ENCODE measurements at places on chromosomes 1 and 21.

DNA sequence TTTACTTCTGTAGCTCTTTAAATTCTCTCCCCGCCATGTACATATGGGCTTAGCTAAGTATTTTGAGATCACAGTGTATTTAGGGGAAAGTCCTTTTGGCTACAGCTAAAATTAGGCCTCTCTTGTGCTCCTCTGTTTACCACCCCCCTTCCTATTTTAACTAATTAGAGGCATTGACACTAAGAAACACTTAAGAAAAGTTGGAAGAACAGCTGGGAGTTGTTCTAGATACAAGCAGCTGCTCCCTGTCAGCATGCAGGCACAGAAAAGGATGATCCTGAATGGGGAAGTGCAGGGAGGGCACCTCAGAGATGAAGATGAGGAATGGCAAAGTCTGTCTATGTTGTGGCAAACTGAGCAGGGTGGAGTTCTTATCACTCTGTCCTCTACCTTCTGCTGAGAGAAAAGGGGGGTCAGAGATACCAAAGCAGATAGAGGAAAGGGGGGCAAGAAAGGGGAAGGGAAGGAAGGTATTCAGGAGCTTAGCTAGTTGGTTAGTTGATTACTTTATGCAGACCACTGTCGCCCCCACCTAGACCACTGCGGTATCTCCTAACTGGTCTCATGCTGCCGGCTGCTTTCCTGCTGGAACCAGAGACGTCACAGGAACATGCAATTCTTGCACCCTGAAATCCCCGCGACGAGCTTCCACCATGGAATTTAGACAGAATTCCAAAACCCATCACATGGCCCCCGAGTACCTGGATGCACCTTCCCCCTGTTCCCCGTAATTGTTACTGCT lies 82.4 kb upstream of the HOOK1 start:
- DNase-seq = no peak

DNA sequence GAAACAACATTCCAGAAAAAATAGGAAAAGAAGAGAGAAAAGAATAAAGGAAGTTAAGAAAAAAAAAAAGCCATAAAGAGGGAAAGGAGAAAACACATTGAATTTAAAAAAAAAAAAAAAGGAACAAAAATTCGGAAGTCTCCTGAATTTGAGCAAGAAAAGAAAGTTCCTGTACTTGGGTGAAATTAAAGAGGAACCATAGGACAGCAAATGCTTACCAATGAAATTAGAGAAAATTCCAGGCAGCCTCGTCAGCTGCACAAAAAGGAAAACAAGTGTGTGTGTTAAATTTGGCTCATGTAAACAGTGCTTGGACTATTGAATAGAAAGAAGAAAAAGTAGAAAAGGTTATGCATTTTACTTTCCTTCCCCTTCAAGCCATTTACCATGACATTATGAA lies 4.9 kb downstream of the IL12RB2 start:
- no peak for DNase-seq

- no peak for DNase-seq
Observed at GRCh38 chr21:18350216-18350615, 53.4 kb downstream of the TMPRSS15 start.

- DNase-seq = no peak
Observed at GRCh38 chr1:168141871-168142385, 5.2 kb upstream of the GPR161 start.

GRCh38 chr1:42952303-42953001 lies 6.2 kb downstream of the SLC2A1 start:
- no peak for DNase-seq

- no peak for DNase-seq
Observed at GRCh38 chr21:26550326-26550725, 22.8 kb downstream of the CYYR1 start.

- no peak for DNase-seq
Observed at GRCh38 chr1:19087017-19087736, 122.9 kb downstream of the UBR4 start.

GRCh38 chr1:10604966-10605365 lies 130.2 kb downstream of the PEX14 start:
- no peak for DNase-seq

DNA sequence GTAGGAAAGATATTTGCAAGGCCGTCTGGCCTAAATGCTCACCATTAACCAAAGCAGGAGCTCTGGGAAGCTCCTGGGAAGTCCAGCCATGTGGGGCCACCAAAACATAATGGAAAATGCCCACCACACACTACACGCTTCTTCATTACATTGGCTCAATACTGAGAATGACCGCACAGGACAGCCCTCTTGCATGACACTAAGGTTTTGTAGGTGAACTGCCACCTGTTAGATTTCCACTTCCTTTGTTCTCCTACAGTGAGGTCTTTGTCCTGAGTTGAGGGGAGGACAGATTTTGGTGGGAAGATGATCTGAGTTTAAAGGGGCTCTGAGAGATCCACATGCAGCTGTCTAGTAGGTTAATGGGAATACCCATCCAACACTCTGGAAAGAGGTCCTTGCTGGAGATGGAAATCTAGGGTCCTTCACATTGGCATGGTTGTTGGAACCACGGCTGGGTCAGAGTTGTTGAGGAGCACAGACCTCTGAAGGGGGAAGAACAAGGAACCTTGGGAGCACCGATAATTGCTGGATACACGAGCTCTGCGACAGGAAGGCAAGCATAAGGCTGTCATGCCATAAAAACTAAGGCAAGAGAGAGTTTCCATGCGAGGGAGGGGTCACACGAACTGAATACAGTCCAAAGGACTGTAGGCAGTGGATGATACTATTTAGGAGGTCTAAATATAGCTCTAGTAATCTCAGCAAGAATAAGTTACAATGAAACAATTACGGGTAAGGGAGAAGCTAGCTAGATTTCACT lies 105.5 kb upstream of the IRF2BP2 start:
- DNase-seq = no peak

DNA sequence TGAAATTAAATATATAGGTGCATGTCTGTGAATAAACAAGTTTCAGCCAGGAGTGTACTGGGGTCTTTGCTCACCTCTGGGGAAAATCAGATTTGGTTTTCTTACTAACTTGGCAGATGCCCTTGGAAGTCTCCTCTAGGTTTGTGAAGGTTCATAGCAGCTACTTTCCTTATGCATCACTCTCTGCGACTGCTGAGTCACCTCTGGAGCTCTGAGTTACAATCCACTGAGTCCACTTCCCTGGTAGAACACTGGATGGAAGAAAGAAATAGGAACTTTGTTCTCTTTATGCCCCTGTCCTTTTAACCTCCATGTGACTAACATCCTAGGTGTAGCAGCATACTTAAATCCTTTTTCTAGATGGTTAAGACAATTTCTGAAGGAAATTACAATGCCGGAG lies 4.4 kb upstream of the FASLG start:
- DNase-seq = no peak

- no peak for DNase-seq
Observed at GRCh38 chr1:231106347-231106746, 55.5 kb upstream of the TRIM67 start.

- no peak for DNase-seq
Observed at GRCh38 chr1:44831516-44831915, 11.5 kb downstream of the PTCH2 start.

GRCh38 chr1:11492235-11492634 lies 13.3 kb downstream of the DISP3 start:
- DNase-seq = no peak

GRCh38 chr1:87165177-87165576 lies 163.5 kb upstream of the LMO4 start:
- no peak for DNase-seq

GRCh38 chr1:178733972-178734371 lies 8.9 kb downstream of the RALGPS2 start:
- DNase-seq = no peak

DNA sequence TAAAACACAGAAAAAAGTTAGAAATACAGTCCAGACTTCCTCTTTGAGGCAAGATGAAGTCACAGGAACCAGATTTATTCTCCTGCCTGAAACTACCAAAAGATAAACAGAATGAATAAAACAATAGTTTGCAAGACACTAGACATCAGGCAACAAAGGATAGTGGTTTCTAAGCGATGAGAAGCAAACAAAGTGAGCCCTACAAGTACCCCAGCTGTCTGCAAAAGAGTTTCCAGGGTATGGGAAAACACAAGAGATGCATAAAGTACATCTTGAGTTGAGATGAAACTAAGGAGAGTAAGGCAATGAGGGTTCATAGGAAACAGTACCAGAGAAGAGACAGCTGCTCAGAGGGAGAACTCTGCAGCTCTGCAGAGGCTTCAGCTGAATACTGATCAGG lies 83.3 kb upstream of the COL24A1 start:
- DNase-seq = no peak

DNA sequence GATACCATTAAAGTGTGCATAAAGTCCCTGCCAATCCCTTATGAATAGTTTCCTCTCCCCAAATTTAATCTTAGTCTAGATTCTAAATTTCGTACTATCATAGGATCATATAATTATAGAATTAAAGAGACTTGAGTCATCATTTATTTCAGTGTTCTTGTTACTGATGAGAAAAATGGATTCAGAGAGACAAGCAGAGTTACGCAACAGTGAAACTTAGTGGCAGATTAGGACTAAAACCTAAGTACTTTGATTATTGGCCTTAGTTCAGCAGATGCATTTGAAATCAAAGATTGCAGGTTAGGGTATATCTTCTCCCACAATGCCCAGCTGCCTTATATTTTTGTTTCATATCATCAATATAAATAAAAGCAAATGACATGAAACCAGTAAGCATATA lies 843 bp upstream of the KRTAP19-7 start:
- no peak for DNase-seq

DNA sequence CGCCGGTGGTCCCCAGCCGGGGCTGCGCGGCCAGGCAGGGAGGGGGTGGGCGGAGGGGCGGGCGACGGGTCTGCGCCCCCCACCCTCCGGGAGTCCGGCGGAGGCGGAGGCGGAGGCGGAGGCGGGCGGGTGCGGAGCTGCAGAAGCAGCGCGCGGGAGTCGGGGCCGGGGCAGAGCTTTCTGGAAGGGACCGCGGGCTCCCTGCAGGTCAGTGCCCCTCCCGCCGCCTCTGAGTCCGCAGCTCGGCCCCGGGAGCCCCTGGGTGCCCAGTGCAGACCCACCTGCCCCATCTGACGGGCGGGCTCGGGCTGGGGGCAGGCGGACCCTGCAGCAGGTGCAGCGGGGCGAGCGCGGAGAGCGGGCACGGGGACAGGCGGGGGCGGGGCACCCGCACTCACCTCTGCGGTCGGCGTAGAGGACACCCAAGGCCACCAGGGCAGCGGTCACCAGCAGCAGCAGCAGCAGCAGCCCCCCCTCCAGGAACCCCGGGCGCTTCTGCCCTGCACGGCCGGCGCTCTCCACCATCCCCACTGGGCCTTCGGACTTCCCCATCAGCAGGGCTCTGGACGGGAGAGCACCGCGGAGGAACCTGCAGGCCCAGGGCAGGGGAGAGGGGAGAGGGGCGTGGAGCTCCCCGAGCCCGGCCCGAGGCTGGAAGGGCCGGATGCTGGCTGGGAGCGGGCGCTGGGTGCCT lies 3.7 kb downstream of the MMEL1 start:
- DNase-seq = no peak

GRCh38 chr1:160767395-160768294 lies 28.3 kb upstream of the LY9 start:
- DNase-seq = no peak

GRCh38 chr21:16071761-16072160 lies 342.0 kb downstream of the USP25 start:
- DNase-seq = no peak

DNA sequence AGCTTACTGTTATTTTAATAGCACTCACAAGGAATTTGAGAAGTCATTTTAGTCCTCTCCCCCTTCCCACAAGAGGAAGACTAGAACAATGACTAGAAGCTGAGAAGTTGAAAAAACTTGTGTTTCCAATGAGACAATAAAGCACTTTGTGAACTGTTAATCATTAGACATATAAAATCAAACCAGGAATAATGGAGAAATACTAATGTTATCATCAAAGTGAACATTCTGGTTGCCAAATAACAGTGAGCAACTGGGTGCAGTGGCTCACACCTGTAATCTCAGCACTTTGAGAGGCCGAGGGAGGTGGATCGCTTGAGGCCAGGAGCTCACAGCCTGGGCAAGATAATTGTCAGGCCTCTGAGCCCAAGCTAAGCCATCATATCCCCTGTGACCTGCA lies 54.0 kb upstream of the RASAL2 start:
- no peak for DNase-seq

DNA sequence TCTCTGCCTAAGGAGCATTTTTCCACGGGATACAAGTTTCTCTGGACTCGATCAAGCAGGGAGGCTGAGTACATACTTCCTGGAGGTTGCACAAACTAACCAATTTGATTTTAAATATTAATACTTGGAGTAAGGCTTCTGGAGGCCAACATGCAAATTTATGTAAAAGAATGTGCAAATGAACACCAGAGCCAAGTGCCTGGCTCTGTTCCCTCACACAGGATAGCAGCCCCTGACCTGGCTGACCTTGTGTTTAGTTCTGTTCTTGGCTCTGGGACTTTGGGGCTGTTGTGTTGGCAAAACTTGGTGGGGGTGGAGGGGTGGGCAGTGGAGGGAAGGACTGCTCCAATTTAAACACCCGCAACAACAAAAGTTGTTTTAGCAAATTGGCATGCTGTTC lies 34.2 kb downstream of the CNIH3 start:
- no peak for DNase-seq

- no peak for DNase-seq
Observed at GRCh38 chr1:156961709-156962108, 41.3 kb downstream of the LRRC71 start.

DNA sequence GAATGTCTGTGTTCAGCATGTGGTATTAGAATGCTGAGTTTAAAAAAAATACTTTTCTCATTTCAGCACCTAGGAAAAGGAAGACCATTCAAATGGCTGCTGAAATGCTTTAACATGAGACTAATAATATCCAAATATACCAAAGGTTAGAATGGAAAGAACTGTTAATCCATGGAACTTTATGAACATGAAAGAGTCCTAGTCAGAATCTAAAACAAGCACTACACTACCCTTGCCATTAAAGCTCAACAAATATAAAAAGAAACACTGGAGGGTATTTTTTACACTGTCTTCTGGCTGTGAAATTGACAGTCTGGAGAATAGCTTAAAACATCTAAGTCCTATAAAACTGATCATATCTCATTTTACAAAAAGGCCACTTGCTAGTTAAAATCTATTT lies 112.9 kb upstream of the HP1BP3 start:
- no peak for DNase-seq

DNA sequence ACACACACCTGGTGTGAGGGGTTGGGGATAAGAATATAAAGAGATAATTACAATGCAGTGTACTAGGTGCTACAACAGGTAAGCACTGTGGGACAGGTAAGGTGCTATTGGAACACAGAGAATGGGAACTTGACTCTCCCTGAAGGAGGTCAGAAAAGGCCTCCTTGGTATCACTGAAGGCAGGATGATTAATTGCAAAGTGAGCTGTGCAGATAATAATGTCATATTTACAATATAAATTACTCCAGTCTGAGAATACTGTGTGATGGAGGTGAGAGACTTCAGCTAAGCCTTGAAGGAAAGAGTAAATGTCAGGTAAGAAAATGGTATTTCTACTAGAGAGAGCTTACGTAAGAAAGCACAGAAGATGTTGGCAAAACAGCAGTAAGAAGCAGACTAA lies 91.6 kb downstream of the EPS15 start:
- DNase-seq = no peak

- no peak for DNase-seq
Observed at GRCh38 chr1:99645203-99645602, 710 bp upstream of the PALMD start.

GRCh38 chr1:96482616-96483015 lies 239.0 kb upstream of the PTBP2 start:
- no peak for DNase-seq

- DNase-seq = no peak
Observed at GRCh38 chr1:198778049-198778448, 139.2 kb downstream of the PTPRC start.
